ENCODE measurements at places on chromosomes 1 and 21. TPM values are rescaled to one million over a fixed set of nuclear protein-coding genes. Genes with fewer than 3 reads are reported as not detected.

Gene UBL4B
- total RNA-seq, result not detected

Gene TMEM200B
- 7.6 TPM for total RNA-seq

Gene AMY2A
- not detected for total RNA-seq

Gene CFH
- 2.8 TPM for total RNA-seq

Gene PRAMEF15
- not detected for total RNA-seq

Gene BCL2L15
- total RNA-seq, result 0.79 TPM

Gene PLA2G2D
- total RNA-seq, result not detected

Gene FCER1A
- total RNA-seq, result not detected

Gene CTPS1
- 77.9 TPM for total RNA-seq

Gene BNIPL
- 2.2 TPM for total RNA-seq

Gene RIPPLY3
- not detected for total RNA-seq

Gene MFAP2
- total RNA-seq, result 131 TPM

Gene DCST1
- not detected for total RNA-seq

Gene DISC1
- 14.1 TPM for total RNA-seq

Gene GNAI3
- 6.8 TPM for total RNA-seq
